Stimulated activated CD4-positive, alpha-beta T cell treated with anti-CD3 and anti-CD28 coated beads, Interleukin-1b, Interleukin-23, amount 100 ng/mL, for 4 hours (primary cell): ENCODE measurements at places on chromosomes 16 and 17.
A peak's percentile ranks its signal among the peaks of the same experiment; 100 is the strongest.

- DNase-seq = no peak
Measured at GRCh38 chr17:37710344-37710886, 34.4 kb downstream of the HNF1B start.

GRCh38 chr16:4850211-4850610 is 2.9 kb downstream of the UBN1 start:
- DNase-seq = no peak

GRCh38 chr17:72985882-72986720 is 106.4 kb downstream of the SLC39A11 start:
- DNase-seq = peak; percentile 32

DNA sequence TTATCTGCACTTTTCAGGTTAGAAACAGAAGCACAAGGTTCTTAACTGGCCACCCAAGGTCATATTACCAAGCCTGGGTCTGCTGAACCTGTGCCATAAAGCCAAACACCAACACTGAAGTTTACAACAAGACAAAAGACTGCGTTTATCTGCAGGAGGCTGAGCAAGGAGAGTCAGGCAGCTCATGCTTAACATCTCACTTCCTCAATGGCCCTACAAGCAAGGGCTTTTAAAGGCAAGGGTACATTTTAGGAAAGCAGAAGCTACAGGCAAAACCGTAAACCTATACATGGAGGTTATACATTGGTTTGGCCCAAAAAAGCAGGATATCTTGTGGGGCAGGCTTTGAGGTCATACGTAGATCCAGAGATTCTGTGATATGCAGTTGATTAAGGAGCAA is 91.2 kb downstream of the GNAO1 start:
- DNase-seq = no peak

- no peak for DNase-seq
Measured at GRCh38 chr16:89168381-89169189, 3.0 kb upstream of the CDH15 start.

DNA sequence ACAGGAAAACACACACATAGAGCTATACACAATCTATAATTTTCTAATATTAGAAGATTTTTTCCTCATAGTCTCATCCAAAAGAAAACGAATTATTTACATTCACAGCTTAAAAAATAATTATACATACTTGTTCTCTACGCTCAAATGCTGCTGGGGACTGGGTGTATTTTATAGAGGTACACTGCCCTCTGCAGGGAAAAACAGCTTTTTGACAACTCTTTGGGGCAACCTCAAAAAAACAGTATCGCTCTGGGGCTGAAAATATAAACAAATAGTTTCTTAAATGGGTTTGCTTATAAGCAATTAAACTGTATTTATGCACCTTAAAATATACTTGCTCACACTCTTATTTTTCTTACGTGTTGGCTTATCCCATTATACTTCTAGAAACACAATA is 261.8 kb upstream of the PSMD7 start:
- no peak for DNase-seq

DNA sequence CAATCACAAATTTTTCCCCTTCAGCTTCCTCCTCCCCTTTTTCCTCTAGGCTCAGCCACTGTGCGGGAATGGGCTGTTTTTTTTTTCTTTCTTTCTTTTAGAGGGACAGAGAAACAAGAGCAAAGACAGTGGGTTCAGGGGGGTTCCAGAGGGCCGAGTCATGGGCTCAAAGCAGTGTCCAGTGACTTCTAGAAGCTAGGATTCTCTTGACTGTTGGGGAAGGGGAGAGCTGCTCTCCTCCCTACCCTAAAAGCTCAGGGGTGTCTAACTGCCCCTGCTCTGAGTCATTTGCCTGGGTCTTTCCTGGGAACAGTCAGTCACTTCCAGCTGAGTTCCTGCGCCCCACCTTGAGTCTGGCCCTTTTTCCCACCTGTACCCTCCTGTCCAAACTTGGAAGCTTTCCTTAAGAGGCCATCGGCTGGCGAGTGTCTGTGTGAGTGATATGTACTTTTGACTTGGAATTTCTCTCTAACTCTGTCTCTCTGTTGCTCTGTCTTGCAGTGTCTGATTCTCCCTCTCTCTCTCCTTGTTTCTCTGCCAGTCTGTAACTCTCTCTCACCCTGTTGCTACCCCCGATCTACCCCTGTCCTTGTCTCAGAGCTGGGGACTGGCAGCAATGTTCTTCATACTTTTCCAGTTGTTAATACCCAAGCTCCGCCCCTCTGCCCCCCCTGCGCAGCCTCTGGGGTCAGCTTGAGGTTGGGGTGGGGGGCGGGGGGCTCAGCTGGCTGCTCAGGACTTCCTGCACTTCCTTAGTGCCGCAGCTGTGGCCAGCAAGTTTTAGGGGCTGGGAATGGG is 2.4 kb downstream of the THRA start:
- no peak for DNase-seq

GRCh38 chr16:78106686-78107085 is 7.2 kb downstream of the WWOX start:
- DNase-seq = no peak

DNA sequence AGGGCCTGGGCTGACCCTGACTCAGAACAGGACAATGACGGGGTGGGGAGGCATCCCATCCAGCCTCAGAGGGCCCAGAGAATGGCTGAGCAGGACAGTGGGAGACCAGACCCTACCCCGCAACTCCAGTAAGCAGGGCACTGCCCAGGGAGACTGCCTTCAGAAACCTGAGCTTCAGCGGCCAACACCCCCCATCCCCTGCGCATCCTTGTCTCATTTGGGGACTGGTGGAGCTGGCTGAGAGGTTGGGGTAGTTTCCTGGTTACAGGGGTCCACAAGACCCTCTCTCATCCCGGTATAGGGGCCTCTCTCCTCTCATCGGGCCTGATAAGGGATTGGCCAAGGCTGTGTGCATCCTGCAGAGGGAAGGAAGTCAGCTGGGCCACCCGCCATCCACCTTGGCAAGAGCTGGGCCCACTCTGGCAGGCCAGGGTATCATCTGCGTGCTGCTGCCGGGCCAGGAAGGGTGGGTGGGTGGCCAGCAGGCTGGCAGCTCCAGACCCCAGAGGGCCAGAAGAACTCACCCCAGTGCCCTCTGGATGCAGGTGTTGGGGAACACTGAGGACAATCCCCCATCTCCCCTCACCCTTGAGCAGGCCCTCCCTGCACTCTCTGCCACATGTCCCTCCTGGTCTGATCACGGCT is 229.1 kb downstream of the KATNIP start:
- no peak for DNase-seq

- DNase-seq = no peak
Measured at GRCh38 chr17:78031435-78031834, 72.9 kb downstream of the TNRC6C start.

GRCh38 chr17:79939755-79940458 is 95.8 kb downstream of the TBC1D16 start:
- DNase-seq = no peak

- no peak for DNase-seq
Measured at GRCh38 chr16:69438465-69438864, 14.0 kb downstream of the CYB5B start.

- DNase-seq = no peak
Measured at GRCh38 chr16:57724531-57724930, 11.0 kb upstream of the KATNB1 start.

- no peak for DNase-seq
Measured at GRCh38 chr17:9241371-9241712, 220.0 kb downstream of the NTN1 start.

GRCh38 chr17:43125967-43126910 is 1.1 kb upstream of the BRCA1 start:
- DNase-seq = no peak

DNA sequence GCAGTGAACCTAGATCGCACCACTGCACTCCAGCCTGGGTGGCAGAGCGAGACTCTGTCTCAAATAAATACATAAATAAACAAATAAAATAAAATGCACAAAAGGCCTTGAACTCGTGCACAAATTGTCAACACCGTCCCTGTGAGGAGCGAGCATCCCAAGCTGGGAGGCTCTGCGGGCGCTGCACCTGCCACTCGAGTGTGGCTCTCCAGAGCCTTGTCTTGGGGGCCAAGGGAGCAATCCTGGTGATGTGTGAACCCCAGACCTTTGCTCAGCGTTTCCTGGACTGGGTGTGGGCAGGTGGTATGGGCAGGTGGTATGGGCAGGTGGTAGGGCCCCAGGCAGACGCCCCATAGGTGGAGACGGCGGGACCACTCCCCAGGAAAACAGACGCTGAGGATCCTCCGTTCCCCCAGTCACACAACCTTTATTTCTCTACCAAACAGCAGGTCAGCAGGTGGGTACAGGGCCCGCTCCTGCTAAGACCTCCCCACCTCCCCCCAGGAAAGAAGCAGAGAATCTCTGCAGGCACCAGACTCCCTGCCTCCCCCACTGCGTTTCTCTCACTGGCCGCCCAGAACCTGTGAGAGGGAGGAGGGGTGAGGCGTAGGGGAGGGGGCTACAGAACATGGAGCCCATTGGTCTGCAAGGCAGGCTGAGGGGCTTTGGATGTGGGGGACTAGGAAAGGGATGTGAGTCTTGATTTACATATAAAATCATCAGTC is 7.4 kb upstream of the P2RX1 start:
- no peak for DNase-seq

GRCh38 chr17:3857261-3858105 is 11.4 kb upstream of the NCBP3 start:
- DNase-seq = no peak
